RPMI8226 (cell line): ENCODE measurements at places on chromosomes 2 and 18.

GRCh38 chr2:120219291-120219690 is 3.9 kb downstream of the TMEM185B start:
- DNase-seq, result no peak

- no peak for DNase-seq
Measured at GRCh38 chr2:233824373-233824772, 30.0 kb downstream of the HJURP start.

DNA sequence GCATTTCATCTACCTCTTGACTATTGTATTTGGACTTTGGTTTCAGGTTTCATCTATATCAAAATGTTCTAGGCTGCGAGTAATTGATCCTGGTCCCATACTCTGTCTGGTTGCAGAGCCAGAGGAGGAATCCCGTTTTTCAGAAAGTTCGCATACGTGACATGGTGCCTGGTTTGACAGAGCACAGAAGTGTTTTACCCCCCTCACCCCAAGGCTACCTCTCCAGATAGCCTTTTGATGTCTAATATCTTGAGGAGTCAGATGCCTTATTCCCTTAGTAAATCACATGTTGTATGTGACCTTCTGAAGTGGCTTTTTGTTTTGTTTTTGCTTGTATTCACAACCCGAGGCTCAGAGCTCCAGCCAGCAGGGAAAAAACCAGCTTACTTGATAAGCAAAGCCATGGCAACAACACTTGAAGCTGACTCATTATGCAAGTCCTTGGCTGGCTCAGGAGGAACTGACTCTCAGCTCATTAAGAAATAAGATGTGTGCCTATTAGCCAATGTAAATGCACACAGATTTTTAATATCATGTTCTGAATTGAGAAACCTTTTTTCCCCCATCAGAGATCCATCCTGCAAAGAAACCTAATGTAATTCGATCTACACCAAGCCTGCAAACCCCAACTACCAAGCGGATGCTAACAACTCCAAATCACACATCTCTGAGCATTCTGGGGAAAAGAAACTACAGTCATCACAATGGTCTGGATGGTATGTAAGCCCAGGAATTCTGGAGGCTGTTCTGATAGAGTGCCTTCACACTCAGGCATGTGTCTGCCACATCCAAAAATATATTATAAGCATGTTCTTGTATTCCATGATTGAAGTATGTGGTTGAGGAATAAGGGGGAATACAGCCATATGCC is 41.4 kb downstream of the OXER1 start:
- no peak for DNase-seq

DNA sequence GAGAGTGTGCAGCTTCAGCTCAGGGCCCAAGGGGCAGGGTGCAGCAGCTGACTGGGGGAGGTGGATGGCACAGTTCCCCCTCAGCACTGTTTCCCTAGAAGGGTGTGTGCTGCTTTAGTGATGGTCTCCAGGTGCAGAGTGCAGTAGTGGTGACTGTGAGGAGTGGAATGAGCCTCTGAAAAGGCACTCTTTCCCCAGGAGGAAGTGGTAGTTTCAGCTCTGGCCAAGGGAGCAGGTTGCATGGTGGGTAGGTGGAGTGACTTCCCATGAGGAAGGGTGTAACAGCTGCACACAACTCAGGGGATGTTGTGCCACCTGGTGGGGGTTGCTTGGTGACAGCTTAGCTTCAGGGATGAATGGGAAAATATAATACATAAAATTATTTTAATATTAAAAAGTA is 251.5 kb upstream of the NXPH2 start:
- DNase-seq, result peak; percentile 31

GRCh38 chr2:28201671-28202180 is 190.9 kb upstream of the FOSL2 start:
- DNase-seq, result no peak

- no peak for DNase-seq
Measured at GRCh38 chr2:27053321-27053720, 1.9 kb downstream of the AGBL5 start.

DNA sequence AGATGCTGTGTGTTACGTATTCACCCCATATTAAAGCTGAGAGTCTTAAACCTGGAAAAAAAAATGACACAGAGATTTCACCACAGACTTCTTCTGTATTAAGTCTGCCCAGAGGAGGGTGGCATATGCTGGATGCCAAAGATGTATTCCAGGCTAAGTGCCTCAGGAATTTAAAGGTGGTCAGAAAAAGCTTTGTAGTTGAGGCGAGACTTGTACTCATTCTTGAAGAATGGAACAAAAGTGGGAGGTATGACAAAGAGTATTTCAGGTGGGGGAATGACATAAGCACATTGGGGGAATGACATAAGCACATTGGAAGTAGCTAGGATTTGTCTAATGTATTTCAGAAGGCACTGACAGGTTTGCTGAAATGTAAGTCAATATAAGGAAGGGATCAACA is 98.6 kb downstream of the BABAM2 start:
- no peak for DNase-seq

GRCh38 chr2:37080266-37080665 is 3.9 kb downstream of the HEATR5B start:
- no peak for DNase-seq

DNA sequence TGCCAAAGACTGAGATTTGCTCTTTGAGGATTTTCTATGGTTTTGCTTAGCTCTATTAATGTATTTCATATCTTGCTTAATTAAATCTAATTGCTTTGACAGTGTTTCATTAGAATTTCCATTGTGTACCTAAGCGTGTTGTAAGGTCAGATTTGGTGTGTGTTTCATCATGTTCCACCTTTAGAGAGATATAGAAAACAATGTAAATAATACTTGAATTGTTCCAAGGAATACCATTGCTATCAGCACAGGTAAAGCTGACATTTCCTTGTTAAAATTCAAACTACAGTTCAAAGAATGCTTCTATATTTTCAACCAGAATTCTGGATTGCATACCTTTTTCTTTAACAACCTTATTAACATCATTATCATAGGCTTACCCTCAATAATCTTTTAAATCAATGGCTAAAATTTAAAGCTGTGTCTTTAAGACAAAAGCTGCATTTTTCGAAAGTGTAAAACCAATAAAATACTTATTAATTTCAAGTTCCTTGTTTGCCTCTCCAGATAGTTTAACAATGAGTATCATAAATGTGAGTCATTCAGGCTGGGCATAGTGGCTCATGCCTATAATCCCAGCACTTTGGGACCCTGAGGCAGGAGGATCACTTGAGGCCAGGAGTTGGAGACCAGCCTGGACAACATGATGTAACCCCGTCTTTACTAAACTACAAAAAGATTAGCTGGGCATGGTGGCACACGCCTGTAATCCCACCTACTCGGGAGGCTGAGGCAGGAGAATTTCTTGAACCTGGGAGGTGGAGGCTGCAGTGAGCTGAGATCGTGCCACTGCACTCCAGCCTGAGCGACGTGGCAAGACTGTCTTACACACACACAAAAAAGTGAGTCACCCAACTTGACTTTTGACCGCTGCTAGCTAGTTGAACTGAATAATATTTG is 188.0 kb upstream of the PKDCC start:
- no peak for DNase-seq

GRCh38 chr2:191710411-191710900 is 32.5 kb downstream of the NABP1 start:
- DNase-seq, result no peak

GRCh38 chr18:58955001-58955400 is 90.3 kb downstream of the ZNF532 start:
- DNase-seq, result no peak

GRCh38 chr2:34578641-34579040 is 979.5 kb upstream of the FAM98A start:
- no peak for DNase-seq

DNA sequence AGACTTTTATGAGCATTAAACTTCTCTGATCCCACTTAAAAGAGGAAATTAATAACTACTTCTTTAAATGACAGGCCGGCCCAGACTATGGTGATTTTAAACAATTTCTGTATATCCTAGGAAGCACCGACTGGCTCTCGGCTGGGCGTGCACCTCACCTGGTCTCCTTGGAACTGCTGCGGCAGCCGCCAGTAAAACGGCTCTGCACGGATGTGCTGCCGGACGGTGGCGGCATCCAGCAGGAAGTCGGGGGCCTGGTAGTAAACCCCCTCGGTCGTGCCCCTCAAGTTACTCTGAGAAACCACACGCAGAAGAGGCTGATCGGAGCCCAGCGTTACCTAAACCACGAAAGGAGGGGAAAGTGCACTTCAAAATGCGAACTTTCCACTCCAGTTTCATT is 106.5 kb downstream of the LAMA1 start:
- DNase-seq, result no peak

DNA sequence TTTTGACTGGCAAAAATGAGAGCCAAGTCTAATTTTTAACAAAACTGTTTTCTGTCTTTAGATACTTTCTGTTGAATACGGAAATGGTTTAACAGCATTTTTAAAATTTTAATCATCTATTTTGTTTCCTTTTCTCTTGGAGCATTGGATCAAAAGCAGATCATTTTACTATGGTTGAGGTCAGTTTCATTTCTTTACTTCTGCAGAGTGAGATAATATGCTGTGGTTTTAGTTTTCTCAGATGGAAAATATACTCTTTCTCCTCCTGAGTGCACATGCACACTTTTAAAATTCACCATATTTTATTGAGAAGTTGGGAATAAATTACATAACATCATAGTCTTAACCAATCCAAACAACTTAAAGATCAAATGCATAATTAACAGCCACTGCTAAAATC is 283.3 kb downstream of the SLC8A1 start:
- no peak for DNase-seq

DNA sequence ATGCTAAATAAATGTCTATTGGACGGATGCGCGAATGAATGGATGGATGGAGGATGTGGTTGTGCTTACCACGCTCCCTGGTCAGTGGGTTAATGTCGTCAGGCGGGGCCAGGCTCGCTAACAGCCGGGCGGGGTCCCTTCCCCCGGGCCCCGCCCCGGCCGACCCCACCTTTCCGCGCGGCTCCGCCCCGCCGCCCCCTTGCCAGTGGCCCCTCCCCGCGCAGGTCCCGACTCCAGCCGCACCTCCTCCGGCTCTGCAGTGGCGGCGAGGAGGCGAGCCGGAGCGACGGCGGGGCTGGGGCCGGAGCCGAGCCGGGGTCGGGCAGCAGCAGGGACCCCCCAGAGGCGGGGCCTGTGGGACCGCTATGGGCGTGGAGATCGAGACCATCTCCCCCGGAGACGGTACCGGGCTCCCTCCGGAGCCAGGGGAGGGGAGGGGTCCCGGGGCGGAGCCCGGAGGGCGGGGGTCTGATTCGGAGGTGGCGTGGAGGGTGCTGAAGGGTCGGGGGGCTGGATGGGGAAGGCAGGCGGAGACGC is at the start of gene FKBP1B:
Gene FKBP1B (plus strand): TSS at position 257 of the 537 bp plus-strand sequence. CDS start 109 bp downstream, at position 366.
- DNase-seq, result no peak

DNA sequence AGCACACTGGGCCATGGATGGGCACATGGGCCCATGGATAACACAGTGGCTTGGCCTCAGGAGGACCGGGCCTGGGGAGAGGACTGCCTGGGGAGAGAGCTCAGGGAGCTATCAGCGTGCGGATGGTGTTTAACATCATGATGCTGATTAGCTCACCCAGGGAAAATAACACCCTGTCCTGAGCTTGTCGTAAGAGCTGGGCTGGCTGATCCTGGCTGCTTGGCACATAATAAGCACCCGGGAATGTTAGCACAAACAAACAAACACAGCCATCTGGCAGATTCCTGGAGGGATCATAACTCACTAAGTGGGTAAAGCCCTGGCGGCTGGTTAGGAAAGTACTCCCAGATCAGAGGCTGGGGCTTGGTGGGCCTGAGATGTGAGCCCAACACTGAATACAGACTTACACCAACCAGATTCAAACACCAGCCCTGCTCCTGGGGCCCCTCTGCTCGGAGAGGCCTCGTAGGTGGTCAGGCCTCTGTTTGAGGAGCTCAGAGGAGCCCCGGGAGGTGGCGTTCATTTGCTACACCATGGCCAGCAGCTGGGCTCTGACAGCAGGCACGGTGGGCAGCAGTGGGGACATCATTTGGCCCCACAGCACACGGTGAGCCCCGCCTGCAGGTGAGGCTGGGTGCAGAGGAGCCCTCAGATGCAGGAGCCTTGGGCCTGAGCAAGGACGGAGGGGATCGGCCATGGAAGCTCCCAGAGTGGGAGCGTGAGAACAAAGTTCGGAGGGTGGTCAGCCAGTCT is 193.4 kb upstream of the HDAC4 start:
- no peak for DNase-seq

GRCh38 chr2:134181219-134181618 is 72.7 kb upstream of the MGAT5 start:
- DNase-seq, result peak; percentile 90

DNA sequence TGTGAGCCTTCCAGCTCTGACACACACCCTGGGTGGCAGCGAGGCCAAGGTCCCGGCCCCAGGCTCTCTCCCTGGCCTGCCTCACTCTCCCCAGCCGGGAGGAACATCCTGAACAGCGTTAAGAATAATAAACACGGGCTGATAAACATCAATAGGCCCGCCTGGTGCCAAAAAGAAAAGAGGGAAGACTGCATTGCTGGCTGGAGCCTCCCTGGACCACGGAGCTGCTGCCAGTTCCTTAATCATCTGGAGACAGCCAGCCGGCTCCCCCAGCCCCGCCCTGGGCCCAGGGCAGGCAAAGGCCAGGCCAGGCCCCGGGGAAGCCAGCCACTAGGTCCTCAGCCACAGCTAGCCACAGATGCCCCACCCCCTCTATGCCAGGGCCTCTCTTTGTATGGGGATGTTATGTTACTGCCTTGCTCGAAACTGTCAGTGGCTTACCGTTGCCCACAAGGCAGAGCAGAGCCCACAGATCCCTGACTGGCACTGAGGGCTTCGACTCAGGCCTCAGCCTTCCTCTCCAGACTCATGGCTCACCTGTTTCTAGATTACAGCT is 293.7 kb downstream of the DYSF start:
- no peak for DNase-seq

DNA sequence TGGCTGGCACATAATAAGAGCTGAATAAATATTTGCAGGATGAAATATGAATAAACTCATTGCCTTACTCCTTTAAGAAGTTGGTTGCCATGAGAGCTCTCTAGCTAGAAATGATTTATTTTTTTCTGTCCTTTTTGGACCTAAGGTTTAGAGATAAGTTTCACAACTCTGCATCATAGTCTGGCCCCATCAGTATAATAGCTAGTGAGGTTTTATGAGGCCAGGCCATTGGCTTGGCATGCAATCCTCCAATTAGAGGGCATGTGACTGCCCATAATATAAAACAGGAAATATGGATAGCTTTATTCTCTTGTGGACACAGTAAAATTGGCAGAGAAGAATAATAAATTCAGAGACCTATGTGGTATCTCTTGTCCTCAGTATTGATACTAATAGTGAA is 26.2 kb upstream of the INSIG2 start:
- no peak for DNase-seq

- DNase-seq, result no peak
Measured at GRCh38 chr2:150320608-150321007, 166.9 kb downstream of the RND3 start.

DNA sequence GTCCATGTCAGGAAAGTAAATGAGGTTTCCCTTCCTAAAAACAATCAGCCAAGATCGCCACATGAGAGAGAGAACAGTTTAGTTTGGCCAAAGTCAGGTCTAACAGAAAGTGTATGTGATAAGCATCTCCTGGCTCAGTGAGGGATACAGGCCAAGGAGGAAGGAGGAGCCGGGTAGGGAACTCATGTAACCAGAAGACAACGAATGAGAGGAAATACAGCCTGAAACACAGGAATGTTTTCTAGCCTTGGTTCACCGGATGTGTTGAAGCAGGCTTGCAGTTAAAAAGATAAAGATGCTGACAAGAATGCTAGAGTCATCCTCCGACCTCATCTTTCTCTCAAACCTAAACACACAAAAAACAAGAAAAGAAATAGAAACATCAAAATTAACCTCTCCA is 283.9 kb upstream of the SIX2 start:
- no peak for DNase-seq
